ENCODE measurements at places on chromosomes 11 and 22.

- DNase-seq = no peak
Observed at GRCh38 chr11:108788565-108789199, 123.8 kb downstream of the DDX10 start.

- DNase-seq = no peak
Observed at GRCh38 chr11:70859180-70859579, 393.2 kb downstream of the SHANK2 start.

DNA sequence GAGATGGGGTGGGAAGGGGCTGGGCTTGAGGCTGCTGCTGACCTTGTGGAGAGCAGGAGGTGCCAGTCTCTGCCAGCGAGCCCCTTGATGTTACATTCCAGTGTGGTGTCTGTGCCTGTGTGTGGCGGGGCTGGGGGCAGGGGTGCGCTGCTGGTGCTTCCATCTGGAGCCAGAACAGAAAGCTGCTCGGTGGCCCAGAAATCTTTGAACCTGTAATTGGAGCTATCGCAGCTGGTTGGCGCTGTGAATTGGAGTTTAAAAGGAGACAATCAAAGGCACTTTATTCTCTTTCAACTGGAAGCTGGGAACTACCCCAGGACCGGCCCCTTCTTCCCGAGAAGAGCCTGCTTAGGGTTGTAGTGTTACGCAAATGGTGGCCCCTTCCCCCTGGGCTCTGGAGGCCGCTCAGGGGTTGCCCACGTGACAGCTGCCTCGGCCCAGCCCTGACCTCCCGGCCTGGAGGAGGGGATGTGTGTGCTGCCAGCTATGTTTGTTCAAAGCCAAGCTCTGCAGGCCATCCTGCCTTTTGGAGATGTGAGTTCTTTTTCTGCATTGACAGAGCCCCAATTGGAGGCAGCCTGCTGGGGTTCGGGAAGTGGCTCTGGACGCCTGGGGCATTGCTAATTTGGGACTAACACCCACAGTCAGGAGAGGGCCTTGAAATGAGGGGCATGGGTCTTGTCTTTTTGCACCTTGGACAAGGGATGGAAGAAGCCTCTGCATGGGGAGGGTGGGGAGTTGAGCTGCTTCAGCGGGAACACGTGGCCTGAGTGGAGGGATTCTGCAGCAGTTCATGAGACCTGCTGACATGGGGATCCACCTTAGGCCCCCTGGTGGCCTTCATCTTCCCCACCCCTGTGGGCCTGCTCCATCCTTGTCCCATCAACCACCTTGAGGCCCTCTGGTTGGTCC lies 14.0 kb upstream of the ARSA start:
- no peak for DNase-seq

- DNase-seq = no peak
Observed at GRCh38 chr11:74278721-74279161, 32.7 kb downstream of the P4HA3 start.

DNA sequence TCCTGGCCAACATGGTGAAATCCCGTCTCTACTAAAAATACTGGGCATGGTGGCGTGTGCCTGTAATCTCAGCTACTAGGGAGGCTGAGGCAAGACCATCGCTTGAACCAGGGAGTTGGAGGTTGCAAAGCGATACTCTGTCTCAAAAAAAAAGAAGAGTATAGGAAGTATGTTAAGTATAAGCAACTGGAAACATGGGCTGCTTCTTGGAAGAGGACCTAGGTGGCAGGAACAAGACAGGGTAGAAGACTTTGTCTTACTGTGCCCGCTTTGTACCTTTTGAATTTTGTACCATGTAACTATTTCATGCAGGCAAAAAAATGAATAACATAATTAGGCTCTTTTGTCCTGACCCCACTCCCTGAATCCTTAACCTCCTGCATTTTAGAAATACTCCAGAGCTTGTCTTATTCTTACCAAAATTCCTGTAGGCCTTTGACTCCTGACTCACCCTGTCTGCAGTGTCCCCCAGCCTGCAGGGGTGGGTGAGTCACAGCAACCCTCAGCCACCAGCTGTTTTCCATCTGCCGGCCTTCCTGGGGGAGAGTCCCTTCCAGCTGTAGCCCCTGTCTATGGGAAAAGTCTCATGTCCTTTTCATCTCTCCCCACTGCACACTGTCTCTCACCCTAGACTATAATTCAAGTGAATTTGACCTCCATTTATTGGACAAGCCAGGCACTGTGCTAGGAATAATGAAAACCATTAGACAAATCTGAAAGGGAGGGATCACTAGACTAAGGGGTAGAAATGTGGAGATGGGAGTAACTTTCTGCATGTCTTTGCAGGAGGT lies 41.8 kb downstream of the TXN2 start:
- no peak for DNase-seq

DNA sequence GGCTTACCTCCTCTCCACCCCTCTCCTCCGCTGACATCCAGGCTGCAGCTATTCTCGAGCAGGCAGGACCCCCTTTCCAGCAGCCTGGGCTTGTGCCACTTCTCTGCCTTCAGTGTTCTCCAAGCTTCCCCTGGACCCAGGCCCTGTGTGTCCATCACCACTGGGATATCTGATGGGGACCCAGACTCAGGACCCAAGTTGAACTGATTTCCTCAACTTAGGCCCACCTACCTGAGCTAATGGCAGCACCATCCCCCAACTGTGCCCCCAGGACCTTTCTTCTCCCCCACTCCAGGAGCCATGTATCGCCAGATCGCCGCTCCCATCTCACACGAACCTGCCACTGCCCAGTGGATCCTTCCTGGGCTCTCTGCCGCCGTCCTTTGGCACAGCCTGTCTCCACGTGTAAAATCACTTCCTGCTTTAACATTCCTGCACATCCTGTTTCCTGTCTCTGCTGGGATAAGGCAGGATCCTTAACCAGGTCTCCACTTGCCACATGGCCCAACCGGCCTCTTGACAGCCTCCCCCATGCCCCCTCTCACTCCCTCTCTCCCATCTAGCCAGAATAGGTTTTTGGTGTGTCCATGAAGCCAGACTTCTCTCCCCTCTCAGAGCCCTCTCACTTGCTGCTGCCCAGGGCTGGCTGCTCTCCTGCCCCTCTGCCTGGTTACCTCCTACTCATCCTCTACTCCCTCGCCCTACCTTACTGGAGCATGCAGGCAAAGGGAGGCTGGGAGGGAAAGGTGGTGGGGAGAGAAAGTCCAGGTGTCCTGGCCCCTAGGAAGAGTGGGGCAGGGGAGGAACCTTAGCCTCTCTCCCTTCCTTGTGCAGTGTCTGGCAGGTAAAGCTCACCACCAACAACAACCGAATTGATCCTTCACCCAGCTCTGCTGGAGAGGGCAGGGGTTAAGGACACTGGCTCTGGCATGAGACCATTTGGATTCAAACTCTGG lies 9.4 kb downstream of the SPATA19 start:
- DNase-seq = no peak

DNA sequence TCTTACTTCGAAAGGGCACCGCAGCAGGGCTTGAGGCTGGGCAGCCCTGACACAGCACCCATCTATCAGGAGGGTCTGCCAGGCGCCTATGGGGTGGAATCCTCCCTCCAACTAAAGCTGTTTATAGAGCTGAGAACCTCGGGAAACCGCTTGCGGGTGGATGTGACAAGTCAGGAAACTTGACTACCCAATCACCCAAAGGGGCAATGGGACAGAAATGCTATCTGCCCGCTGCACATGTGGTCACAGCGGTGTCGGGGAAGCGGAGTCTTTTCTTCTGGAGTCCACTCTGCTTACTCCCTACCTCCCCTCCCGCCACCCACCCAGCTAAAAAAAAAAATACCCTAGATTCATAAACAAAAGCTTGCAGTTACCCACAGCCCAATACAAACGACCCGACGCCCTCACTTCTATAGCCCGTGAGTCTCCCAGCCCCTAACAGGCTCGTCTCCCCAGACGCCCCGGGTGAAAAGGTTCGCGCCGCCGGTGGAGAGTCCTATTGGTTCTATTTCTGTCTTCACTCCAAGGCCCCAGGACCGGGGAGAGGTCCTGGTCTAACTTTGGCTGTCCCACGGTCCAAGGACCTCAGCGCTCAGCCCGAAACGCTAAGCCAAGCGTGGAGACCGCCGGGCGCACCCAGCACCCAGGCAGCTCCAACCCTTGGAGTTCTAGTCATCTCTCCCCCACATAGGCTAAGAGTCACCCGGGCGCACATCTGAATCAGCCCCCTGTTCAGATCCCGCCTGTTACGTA lies 1.4 kb downstream of the TRPC6 start:
- DNase-seq = no peak

GRCh38 chr11:95567685-95568084 lies 221.9 kb downstream of the FAM76B start:
- DNase-seq = no peak

DNA sequence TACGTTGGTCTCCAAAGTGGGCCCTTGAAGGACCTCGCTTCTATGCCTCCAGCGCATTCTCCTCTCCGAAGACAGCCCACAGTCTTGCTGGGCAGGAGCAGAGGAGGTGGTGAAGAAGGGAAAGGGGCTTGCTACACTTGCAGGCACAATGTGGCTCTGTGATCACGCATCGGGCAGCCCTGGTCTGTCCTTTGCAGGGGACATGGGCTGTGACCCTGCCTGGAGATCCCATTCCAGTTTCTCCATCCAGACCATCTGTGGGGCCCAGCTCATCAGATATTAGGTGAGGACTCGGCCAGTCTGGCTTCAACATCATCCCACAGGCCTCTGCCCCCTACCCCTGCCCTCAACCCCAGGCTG lies 810 bp downstream of the APOA1 start:
- DNase-seq = no peak

DNA sequence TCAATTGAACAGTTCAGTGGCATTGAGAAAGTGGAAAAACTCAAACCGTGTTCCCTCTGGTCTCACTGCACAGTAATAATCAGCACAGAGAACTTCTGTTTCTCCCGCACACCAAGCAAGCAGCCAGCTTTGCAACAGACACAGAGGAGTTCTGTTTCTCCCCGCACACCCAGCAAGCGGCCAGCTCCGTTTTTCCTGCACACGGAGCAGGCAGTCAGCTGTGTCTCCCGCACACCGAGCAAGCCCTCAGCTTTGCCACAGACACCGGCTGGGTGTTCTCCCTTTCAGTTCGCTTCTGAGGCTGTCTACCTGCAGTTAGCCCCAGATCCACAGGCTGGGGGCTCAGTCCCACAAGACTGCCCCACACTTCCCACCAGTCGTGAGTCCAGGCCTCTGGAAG lies 9.9 kb upstream of the TALDO1 start:
- DNase-seq = no peak

DNA sequence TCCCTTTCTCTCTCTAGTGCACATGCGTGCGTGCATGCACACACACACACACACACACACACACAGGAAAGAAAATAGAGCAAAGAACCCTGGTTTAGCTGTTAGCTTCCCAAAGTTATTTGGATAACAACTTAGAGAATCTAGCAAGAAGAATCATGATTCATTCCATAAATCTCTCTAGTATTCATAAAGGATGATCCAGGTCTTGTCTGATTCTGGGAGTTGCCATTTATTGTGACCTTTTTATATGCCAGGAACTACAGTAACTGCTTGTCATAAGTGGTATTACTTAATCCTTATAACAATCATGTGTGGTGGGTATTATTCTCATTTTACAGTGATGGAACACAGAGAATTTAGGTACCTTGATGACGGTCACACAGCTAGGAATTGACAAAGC lies 141.5 kb upstream of the MTMR2 start:
- no peak for DNase-seq

GRCh38 chr11:67463680-67464410 lies 5.2 kb downstream of the TMEM134 start:
- no peak for DNase-seq

All from CD4-positive, alpha-beta T cell treated with Interleukin-12 subunit alpha and Interleukin-12 subunit beta, for 1 hour (primary cell).